Gastrocnemius medialis (tissue), 4 donors: ENCODE measurements at places on chromosomes 11 and 22. TPM values are rescaled to one million over a fixed set of nuclear protein-coding genes. Genes with fewer than 3 reads are reported as not detected.

DNA sequence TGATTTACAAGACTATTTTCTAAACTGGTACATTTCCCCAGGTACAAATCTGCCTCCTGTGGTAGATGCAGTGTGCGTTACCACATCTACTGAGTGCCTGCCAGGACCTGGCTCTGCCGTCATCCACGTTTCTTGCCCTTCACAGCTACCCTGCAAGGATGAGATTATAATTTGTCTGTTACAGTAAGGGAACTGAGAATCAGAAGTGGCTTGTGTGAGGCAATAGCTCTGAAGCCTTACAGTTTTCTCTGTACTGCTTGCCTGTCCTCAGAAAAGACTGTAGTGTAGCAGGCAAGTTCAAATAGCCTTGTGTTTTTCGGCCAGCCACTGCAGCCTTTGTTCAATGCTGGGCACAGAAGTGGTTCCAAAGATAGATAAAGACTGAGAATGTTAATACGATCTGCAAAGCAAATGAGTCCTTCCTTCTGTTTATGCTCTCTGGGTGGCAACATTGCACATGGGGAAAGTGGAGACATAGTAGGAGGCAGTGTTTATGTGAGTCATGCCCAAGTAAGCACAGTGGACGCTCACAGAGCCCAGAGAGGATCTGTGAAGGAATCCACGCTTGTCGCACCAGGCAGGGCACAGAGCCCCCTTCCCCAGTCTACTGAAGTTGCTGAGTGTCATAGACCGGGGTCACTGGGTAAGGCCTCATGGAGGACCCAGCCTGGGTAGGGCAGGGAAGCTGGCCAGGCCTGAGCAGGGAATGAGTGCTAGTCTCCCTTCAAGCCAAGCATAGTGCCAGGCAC lies 49.1 kb downstream of the MICAL2 start:
- peaks cover 11% of the 10 kb centered on the region for H3K4me1 ChIP-seq
- peak; percentile 38 for DNase-seq
- peak overlapping the region; percentile 62 for H3K27ac ChIP-seq
- no peaks in the 10 kb centered on the region for H3K27me3 ChIP-seq
- H3K4me3 ChIP-seq: no peak overlapping the region

GRCh38 chr11:119729951-119730613 lies 1.1 kb upstream of the NECTIN1 start:
- peak overlapping the region; percentile 91 for H3K4me3 ChIP-seq
- peaks cover 18% of the 10 kb centered on the region for H3K4me1 ChIP-seq
- DNase-seq: no peak
- H3K36me3 ChIP-seq: no peaks in the 10 kb centered on the region
- H3K27ac ChIP-seq: peak overlapping the region; percentile 52

Gene C11orf42
- total RNA-seq: not detected

- no peak overlapping the region for H3K4me3 ChIP-seq
- DNase-seq: no peak
- H3K27me3 ChIP-seq: no peaks in the 10 kb centered on the region
Observed at GRCh38 chr11:129189646-129190045, 2.5 kb downstream of the ARHGAP32 start.

Gene APOBEC3B
- not detected for total RNA-seq

Gene PKNOX2
- 7.9 TPM for total RNA-seq

DNA sequence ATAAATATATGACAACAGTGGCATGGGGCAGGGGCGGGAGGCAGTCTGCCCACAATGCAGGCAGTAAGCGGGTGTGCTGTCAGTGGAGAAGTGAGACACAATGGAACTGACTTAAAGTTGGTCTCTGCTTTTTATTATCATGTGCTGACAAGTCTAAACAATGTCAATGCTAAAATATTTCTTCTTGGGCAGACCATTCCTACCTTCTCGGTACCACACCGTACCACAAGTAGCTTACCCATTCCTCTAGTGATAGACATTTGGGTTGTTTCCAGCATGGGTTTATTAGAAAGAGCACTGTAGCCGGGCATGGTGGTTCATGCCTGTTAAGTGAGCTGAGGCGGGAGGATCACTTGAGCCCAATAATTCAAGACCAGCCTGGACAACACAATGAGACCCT lies 2.6 kb upstream of the CHADL start:
- no peaks in the 10 kb centered on the region for H3K27me3 ChIP-seq
- peaks cover 9% of the 10 kb centered on the region for H3K36me3 ChIP-seq
- DNase-seq: no peak
